Stimulated activated CD4-positive, alpha-beta T cell treated with anti-CD3 and anti-CD28 coated beads, Interleukin-4, amount 100 ng/mL, for 24 hours (primary cell): ENCODE measurements at places on chromosomes 5 and 9.
A peak's percentile ranks its signal among the peaks of the same experiment; 100 is the strongest.

DNA sequence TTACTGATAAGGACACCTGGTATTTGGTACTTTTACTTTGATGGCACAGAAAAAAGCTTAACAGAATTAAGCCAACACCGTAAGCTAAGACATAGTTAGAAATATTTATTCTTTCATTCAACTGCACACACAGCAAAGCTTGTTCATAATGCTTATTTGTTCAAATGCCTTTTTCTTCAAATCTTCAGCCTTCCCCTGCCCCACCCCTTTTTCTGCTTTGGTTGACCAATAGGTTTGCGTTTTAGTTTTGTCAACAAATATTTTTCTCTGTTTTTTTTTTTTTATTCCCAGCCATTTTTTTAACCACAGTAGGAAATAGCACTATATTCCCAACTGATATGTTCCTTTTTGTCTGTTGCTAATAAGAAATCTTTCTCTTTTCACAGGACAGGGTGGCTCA, 4.9 kb upstream of the RICTOR start:
- DNase-seq = no peak

- no peak for DNase-seq
Measured at GRCh38 chr9:68706363-68707201, 1.5 kb downstream of the PIP5K1B start.

GRCh38 chr5:98301547-98301946, 471.9 kb upstream of the RGMB start:
- no peak for DNase-seq

DNA sequence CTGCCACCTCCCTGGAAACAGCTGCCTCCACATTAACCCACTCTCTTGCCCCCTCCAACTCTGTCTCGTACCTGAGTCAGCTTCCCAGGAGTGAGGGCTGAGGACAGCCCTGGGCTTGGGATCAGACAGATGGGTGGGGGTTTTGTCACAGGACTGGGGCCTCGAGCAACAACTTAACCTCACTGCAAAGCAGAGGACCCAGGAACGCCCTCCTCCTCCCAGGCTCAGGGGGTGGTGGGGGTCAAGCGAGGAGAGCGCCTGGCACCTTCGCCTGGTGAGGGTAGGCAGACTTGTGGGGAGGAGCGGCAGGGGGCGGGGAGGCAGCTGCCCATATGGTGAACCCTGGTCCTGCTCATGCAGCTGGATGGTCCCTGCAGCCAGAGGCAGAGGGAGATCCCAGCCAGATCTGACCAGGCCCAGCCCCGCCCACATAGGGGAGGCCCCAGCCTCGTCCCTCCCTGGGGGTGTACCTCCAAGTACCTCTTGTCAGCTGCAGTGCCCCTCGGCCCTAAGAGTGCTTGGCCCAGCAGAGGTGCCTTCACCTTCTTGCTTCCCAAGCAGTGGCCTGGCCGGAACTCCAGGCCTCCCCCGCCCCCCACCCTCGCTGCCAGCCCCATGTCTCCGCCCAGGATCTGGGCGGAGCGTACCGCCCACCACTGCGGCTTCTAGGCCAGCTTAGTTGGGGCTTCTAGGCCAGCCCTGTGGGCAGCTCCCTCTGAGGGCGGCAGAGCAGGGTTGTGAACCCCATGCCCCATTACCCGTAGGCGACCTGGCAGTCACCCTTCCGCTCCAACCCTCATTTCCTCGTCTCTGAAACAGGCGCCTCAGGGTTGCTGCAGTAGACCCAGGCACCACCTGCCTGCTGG, at the start of gene SARDH:
Gene SARDH, minus strand, starts transcription at position 579 of the 866 bp plus-strand sequence. CDS start 4,179 bp downstream, outside the sequence.
- peak; percentile 36 for DNase-seq

GRCh38 chr9:128706671-128707381, 4.5 kb downstream of the PKN3 start:
- DNase-seq = no peak

- peak; percentile 37 for DNase-seq
Measured at GRCh38 chr9:125189011-125189360, 617 bp downstream of the PPP6C start.

DNA sequence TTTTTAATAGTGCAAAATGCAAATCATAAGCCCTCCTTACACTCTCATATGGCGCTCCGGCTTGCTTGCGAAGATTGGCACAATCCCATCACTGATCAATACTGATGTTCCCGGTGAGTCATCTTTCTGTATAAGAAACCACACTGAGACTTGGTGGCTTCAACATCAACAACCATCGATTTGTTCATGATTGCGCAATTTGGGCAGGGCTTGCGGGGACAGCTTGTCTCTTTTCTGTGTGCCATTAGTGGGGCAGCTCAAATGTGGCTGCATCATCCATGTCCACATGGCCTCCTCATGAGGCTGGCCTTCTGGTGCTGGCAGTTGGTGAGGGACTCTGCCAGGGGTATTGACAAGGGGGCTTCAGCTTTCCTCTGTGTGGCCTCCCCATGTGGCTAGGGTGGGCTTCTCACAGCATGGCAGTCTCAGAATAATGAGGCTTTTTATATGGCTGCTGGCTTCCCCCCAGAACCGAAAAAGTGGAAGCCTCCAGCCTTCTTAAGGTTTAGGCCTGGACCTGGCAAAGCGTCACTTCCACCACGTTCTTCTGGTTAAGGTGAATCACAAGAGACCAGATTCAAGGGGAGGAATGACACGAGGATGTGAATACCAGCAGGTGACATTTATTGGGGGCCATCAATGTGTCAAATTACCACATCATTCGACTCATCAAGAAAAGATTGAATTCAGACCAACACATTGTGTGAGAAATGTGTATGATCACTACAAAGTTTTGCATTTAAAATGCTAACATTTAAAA, 79.5 kb upstream of the NFIL3 start:
- no peak for DNase-seq

GRCh38 chr5:115831163-115831768, 10.1 kb downstream of the ATG12 start:
- peak; percentile 24 for DNase-seq

GRCh38 chr5:76960004-76960625, 7.3 kb downstream of the CRHBP start:
- DNase-seq = no peak

DNA sequence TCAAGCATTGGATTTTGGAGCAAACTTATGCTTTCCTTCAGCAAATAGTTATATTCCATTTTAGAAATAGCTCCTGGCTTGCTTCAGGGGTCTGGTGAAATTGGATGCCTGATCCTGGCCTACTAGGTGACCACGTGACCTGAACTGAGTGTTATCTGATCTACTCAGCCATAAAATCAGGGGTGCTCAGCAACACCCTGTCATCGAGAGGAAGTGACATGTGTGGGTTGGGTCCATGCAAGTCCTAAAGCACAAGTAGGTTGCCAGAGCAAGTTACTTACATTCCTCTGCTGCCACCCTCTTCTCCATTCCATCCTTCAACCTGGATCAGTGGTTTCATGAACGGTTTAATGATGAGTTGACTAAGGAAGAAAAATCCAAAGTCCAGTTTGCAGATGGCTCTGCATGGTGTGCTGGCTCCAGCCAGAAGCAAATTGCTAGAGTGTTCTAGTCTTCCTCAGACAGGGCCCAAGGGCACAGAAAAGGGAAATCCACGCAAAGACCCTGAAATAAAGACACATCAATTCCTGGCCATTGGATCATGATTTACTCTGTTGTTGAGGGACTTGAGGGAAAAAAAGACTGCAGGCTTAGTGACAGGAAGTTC, 2.8 kb upstream of the FAM193B start:
- DNase-seq = no peak

DNA sequence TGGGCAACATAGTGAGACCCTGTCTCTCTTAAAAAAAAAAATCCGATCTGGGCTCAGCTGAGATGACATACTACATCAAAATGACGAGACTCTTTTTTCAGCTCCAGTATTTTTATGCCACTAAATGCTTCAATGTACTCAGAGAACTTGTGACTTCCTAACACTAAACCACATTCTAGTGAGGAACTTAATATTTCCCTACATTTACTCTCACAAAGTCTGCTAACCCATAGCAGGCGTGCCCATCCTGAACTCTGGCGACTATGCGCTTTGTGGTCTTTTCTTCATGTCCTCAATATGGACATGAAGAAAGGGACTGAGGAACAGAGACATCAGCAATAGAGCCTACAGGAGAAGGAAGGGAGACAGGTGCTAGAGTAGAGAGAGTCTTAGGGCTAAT, 41.3 kb downstream of the ITK start:
- DNase-seq = no peak

GRCh38 chr5:18985171-18985758, 1002.7 kb downstream of the CDH18 start:
- no peak for DNase-seq

GRCh38 chr9:6819112-6819511, 61.3 kb downstream of the KDM4C start:
- no peak for DNase-seq

DNA sequence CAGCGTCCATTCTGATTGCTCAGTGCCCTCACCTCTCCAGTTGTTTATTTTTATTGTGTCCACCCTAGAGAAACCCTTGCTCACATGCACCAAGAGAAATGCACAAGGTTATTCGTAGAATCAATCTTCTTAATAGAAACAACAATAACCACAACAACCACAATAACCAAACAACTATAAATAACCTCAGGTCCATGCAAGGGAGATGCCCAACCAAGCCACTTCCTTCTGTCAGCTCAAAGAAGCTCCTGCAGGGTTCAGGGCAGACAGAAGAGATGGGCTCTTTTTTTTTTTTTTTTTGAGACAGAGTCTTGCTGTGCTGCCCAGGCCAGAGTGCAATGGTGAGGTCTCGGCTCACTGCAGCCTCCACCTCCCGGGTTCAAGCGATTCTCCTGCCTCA, 14.9 kb upstream of the TCOF1 start:
- no peak for DNase-seq

DNA sequence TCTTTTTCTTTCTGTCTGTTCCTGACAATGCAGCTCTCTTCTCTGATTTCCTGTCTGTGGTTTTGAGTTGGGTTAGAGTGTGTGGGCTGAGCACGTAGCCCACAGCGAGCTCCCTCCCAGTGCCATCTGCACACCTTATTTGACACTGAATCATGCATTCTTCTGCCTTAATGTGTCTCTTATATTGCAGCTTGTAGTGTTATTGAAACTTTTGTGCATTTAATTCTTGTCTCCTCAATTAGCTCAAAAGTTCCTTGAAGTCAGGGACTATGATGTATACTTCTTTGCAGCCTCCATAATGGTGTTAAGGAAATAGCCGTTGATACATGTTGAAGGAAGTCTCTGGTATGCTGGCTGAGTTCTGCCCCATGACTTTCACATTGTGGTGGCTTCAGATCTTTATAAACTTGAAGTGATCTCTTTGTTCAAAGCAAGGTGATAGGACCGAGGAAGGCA, 576.2 kb upstream of the CLINT1 start:
- DNase-seq = peak; percentile 7

- no peak for DNase-seq
Measured at GRCh38 chr5:112787261-112787660, 49.6 kb downstream of the APC start.

GRCh38 chr9:6443661-6444060, 30.7 kb downstream of the UHRF2 start:
- no peak for DNase-seq

DNA sequence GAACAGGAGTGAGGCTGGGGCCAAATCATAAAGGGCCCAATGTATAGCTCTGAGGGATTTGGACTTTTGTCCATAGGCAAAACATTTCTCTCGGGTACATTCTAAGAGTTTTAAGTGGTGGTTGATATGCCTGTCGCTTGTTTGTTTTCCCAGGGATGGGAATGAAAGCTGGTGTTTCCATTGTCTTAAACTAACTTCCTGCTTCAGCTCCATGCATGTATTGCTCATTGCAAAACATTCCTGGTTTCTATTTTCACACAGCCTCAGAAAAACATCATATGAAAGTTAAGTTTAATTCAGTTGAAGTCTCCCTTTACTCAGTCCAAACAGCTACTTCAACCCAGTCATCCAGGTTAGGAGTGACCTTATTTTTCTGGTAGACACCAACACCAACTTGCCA, 235.0 kb downstream of the ACTL7B start:
- no peak for DNase-seq

- DNase-seq = no peak
Measured at GRCh38 chr9:126851286-126851880, 9.1 kb upstream of the ZBTB34 start.

DNA sequence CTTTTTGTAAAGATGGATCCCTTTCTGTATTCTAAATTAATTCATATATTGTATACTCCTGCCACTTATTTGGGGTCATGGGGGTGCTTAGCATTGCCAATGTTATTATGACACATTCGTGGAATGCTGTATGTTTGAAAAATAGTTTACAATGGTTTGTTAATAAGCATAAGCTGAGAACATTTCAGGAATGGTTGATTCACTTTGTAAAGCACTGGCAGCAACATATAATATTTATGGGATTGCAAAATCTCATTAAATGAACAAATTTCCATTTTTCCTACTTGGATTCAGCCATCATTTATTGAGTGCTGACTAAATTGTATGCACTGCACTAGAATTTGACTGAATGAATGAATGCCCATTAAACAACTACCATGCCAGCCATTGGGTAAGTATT, 215.2 kb upstream of the KLF4 start:
- no peak for DNase-seq

DNA sequence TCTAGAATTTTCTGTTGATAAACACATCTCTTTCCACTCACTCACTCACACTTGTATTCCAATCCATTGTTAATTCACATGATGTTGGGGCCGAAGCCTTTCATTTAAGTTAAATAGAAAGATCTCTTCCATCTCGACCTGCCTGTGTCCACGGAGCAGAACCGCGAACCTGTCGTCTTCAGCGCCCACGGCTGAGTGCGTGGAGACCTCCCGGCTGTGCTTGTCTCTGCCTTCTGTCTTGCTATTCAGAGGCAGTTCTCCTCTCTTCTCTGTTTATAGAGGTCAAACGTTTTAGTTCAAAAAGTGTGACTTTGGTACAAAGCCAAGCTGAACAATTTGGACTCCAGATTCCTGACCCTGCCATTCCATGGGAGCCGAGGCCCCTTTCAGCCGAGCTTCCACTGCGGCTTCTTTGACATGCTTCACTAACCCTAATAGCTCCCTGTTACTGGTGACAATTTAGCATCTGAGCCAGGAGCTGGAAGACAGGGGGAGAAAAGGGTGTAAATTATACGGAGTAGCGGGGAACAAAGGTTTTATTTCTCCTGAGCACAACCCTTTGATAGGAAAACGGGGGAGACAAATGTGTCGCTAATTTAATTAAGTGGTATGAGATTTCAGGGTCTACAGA, 314.4 kb upstream of the IRX4 start:
- no peak for DNase-seq

DNA sequence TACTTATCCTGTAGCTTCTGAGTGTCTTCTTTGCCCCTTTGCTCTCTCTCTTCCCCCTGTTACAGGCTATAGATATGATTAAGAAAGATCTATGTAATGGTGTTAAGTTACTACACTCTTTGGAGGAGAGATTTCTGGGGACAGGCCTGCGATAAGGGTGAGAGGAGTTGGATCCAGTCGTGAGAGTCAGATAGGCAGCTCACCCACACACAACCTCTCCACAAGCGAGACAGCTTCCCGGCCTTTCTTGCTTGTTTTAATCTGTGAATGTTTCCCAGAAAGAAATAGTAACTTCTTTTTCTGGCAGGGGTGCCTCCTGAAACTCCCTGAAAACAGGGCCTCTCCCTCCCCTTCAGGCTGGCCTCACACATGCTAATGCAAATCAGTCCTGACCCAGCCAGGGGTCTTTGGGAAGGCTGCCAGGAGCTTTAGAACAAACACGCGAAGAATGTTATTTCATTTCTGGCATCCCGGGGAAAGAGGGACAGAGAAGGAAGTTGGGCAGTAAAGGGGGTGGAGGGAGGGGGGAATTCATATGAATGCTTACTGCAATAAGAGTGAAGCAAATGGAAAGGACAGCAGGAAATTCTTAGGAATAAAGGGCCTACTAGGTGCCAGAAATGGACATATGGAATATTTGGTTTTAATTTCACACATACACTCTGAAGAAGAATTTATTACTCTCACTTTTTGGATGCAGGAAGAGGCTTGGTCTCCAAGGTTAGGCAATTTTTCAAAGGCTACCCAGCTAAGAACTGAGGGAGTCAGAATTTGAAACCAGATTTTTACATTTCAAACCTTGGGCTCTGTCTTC, 215.8 kb upstream of the TRIM32 start:
- DNase-seq = no peak
